Thoracic aorta endothelial cell (primary cell): ENCODE measurements at places on chromosomes 2 and 18. TPM values are rescaled to one million over a fixed set of nuclear protein-coding genes. Genes with fewer than 3 reads are reported as not detected.

Gene DLX2
- total RNA-seq, result not detected in 2 replicates

Gene TEKT4
- not detected in 2 replicates for total RNA-seq

Gene MYO7B
- 0.14 TPM in 1 of 2 replicates, not detected in the other for total RNA-seq

Gene DNAH6
- under 0.01 and 0.14 TPM in 2 replicates for total RNA-seq

Gene HJURP
- 42.0 and 56.3 TPM in 2 replicates for total RNA-seq

Gene NMUR1
- not detected in 2 replicates for total RNA-seq

Gene RGPD3
- total RNA-seq, result 0.53 and 0.79 TPM in 2 replicates

Gene RIT2
- not detected in 2 replicates for total RNA-seq

Gene DAW1
- total RNA-seq, result 9.0 and 9.6 TPM in 2 replicates

Gene ABCG5
- total RNA-seq, result not detected in 2 replicates

Gene AFF3
- total RNA-seq, result 0.07 TPM in 1 of 2 replicates, not detected in the other

Gene OSBPL1A
- 21.5 and 21.8 TPM in 2 replicates for total RNA-seq

Gene MAPRE2
- 150 and 180 TPM in 2 replicates for total RNA-seq

Gene COX7A2L
- 176 and 185 TPM in 2 replicates for total RNA-seq

Gene SPP2
- total RNA-seq, result not detected in 2 replicates

Gene CHST10
- total RNA-seq, result 14.2 and 17.7 TPM in 2 replicates

Gene FAP
- 0.53 and 5.9 TPM in 2 replicates for total RNA-seq
